ENCODE measurements at places on chromosomes 13 and 19. TPM values are rescaled to one million over a fixed set of nuclear protein-coding genes. Genes with fewer than 3 reads are reported as not detected.

- no peak for DNase-seq
Measured at GRCh38 chr19:29860492-29860891, 48.7 kb downstream of the CCNE1 start.

DNA sequence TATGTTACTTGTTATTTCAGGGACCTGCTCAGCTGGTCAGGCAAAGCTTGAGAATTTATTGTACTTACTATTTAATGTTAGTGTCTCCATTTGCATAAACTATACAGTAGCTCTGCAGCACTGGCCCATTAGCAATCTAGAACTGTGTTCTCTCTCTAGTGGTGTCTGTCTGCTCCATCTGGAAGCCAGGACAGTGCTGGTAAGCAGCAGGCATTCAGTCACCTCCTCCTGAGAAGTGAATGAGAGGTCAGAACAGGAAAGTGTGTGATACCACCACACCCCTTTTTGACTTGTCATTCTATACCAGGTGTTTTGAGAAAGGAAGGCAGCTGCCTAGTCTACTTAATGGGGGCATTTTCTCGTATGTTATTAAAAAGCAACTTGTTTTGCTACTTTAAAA lies 3.9 kb downstream of the COG3 start:
- DNase-seq = no peak

GRCh38 chr13:94859278-94859691 lies 146.9 kb upstream of the SOX21 start:
- DNase-seq = peak; percentile 62

GRCh38 chr19:17985037-17985818 lies 18.3 kb downstream of the KCNN1 start:
- DNase-seq = no peak

Gene CEP89
- 18.1 TPM for total RNA-seq

DNA sequence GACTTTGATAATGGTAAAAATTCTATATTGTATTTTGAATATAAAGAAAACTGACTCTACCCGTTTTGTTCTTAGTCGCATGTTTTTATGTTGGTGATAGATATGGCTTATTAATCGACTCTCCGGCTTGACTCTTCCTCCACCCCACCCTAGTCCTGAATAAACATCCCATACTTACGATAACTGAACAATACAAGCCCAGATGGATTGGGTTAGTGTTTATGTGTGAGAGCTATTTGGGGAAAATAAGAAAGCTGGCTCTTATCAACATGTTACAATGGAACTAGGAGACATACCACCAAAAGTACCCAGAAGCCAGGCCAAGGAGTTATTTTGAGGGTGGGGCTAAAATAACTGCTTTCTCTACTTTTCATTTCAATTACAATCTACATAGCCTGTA lies 796.3 kb downstream of the DIAPH3 start:
- DNase-seq = no peak

GRCh38 chr13:107200491-107200890 lies 632.6 kb upstream of the ARGLU1 start:
- no peak for DNase-seq

DNA sequence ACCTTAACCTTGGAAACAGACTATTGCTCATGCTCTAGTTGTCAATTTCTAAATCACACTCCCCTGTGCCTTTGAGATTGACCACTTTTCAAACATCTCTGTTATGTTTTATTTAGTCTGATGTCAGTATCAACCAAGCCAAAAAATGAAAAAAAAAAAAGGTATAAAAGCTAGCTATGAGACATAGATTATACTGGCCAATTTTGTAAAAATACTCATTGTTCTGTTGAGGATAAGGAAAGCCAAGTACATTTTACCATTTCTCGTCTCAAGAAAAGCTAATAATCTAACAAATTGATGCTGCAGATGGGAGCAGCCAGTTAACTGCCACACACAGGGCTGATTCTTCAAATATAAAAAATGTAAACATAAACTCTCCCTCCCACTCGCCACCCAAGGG lies 572.6 kb upstream of the KLF12 start:
- no peak for DNase-seq

DNA sequence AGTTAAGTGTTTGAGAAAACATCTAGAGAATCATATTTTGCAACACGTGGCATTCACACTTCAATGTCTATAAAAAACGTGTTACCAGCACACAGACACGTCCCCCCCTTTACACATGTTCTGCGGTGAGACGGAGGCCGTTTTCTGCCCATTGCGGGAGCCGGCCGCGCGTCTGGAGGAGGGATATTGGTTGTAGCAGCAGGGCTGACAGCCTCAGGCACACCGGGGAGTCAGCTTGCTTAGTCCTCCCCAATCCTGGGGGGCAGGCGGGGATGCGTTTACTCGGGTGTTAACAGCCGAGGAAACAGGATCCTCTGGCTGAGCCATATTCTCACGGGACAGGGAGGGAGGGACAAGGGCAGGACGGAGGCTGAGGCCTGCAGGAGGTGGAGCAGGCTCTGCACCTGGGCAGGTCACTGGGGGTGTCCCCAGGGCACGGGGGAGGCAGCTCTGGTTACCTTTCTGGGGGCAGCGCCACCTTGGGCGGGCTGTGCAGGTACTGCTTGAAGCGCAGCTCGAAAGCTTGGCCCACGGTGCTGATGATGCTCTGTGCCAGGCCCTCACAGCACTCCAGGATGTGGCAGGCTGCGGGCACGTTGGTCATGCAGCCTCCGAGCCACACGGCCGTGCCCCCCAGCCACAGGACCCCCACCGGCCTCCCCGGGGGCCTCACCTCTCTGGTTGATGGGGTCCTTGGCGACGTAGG lies 25.0 kb downstream of the SHC2 start:
- DNase-seq = no peak

Gene ADM5
- total RNA-seq = under 0.01 TPM

GRCh38 chr19:1340681-1341469 lies 42.8 kb upstream of the NDUFS7 start:
- no peak for DNase-seq

DNA sequence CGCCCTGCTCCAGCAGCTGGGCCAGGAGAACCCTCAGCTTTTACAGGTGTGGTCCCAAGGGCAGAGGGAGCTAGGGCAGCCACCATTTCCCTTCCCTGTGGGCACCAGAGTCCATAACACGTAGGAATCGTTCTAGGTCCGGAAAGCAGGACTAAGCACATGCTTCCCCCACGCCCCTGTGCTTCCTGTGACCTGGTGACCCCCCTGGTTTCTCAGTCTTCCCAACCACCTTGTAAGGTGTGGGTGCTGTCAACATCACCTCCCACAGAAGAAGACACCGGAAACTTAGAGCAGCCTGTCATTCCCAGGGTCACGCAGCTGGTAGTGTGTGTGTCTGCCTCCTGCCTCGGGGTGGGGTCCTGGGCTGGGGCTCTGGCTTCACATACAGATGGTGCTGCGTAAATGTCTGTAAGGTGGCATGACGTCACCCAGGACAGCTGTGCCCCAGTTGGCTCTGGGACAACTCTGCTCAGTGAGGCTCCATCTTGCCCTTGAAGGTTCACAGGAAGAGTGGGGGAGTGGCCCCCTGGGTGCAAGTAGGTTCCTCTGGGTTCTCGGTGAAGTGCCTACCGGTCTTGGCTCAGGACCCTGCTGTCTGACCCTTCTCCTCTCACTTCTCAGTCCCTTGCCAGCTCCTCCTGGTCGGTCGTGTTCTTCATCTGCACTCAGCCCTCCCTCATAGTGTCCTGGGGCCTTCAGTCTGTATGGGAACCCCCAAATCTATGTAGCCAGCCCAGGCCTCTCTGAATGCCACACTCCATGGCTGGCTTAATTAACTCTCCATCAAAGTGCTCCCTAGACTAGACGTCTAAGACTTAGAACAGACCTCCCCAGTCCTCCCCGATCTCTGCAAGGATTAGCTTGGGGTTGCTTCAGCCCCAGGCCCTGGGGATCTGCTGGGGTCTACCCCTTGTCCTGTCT lies 4.0 kb downstream of the RAD23A start:
- DNase-seq = no peak

GRCh38 chr13:85910962-85911361 lies 111.7 kb upstream of the SLITRK6 start:
- no peak for DNase-seq

Gene CD37
- not detected for total RNA-seq

Gene ZIM2
- total RNA-seq = not detected

GRCh38 chr13:94513026-94513425 lies 33.5 kb upstream of the DCT start:
- no peak for DNase-seq

DNA sequence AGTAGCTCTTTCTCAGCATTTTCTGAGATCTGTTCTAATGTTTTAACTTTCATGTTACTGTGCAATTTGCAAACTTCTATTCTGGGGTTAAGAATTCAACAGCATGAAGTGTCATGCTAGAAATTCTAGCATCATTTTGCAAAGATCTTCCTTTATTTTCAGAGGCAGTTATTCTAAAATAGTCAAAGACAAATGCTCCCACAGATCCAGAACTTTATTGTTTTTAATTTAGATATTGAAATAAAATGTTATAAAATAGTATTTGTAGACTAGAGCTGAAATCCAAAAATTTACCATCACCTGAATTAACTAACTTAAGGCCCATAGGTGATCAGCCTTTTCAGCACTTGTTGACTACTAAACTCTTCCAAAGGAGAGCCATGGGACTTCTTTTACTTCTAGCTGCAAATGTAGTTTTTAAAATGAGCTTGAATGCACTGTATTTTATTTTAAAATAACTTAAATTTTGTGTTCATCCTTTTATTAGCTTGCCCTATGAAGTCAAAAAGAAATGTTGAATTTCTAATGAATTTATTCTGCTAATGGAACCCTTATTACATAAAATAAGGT lies 3.2 kb downstream of the MAB21L1 start:
- DNase-seq = no peak

DNA sequence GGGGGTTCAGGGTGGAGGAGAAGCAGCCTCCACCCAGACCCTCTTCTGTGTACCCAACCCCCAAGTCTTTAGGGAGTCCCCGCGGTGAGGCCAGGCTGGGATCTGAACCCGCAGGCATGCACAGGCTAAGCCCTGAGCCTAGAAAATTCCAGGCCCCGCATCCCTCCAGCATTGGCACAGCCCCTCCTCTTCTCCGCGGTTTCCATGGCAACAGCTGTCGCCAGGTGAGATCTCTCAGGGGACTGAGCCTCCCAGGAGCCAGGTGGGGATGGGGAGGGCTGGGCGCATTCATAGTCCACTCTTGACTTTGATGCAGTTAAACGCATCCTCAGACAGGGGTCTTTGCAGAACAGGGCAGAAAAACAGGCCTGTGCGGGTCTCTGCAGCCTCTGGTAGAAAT lies 48.3 kb upstream of the USP29 start:
- no peak for DNase-seq

Gene UBL5
- total RNA-seq = 126 TPM

DNA sequence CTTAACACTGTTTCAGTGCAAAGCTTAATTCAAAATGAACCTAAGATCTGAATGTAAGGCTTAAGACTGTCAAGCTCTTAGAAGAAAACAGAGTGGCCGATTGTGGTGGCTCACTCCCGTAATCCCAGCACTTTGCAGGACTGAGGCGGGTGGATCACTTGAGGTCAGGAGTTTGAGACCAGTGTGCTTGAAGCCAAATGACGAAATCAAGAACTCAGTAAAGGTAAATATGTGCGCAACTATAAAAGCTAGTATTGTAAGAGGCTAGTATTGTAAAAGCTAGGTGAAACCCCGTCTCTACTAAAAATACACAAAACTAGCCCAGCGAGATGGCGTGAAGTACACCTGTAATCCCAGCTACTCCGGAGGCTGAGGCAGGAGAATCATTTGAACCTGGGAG lies 12.7 kb downstream of the ATP4B start:
- DNase-seq = no peak

All from fibroblast of villous mesenchyme (primary cell).